ENCODE measurements at places on chromosomes 11 and 22.

- no peak for DNase-seq
Measured at GRCh38 chr11:70460964-70461363, 62.6 kb downstream of the CTTN start.

DNA sequence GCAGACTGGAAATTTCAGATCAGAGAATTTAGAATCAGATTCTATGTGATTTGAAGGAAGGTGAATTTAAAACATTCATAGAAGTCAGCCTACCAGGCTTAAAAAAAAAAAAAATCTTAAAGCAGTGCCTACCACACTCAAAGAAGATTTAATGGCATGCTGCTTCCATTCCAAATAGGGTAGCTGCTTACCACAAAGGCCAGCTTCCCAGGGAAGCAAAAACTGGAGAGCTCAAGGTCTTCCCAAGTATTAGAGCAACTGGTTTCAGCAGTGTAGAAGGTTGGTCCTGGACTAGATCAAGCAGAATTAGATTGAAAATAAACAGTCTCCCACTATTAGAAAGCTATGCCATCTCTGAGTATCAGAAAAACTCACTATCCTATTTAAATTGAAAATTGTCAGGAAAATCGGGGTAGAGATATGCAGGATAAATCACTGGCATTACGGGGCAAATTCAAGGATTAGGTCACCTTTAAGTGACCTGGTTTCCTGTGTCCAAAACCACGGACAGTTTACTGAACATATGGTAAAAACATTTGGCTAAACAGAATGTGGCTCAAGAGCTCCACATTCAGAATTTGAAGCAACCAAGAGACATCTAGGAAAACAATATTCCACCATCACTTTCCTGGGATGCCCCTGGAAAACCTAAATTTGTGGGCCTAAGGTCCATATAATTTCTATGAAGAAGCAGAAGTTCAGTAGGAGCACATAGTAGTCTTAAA is 1.3 kb downstream of the C11orf42 start:
- no peak for DNase-seq

DNA sequence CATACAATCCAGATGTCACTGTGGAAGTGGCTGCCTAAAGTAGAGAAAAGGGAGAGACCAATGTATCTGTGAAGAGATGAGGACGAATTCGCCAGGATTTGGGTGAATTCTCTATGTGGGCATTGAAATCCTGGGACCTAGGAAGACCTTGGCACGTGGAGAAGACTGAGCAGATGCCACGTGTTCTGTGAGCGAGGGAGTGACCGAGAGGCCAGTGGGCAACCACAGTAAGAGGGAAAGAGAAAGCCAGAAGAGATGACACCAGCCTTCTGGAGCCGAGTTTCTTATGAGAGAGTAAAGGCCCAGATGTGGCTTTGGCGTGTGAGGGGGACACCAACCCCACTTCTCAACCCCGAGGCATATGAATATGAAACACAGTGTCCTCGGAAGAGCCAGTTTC is 228.1 kb downstream of the BUD13 start:
- DNase-seq, result no peak

GRCh38 chr11:12695873-12696272 is 21.7 kb downstream of the TEAD1 start:
- DNase-seq, result no peak

DNA sequence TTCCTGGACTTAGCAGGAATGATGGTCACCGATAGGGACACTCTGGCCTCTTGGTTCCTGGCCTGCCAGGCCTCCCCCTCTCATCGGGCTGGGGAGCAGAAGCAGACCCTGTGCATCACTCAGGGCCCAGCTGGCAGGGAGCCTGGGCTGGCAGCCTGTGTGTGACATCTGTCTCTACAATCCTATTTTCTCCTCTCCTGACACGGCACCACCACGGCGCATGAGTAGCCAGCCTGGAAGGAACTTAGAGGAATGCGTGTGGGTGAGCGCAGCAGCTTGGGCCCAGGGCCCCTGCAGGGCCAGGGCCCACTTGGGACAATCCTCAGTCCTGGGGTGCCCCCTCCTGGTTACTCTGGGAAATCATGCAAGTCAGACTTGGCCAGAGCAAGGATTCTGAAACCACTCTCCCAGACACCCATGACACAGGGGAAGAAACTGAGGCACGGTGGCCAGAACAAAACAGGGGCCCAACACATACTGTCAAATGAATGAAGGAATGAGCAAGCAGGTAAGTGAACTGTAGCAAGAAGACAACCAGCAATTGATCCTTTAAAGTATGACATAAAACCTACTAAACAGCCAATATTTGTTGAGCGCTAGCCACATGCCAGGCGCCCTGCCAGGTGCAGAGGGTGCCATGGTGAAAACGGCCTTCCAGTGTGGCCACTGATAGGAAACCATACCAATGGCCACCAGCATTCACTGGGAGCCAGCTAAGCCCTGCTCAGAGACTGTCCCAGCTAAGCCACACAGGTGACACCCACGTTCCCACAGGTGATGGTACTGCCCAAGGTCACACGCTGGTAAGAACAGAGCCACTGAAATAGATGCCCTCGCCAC is 13.3 kb downstream of the RSPH14 start:
- peak; percentile 58 for DNase-seq

DNA sequence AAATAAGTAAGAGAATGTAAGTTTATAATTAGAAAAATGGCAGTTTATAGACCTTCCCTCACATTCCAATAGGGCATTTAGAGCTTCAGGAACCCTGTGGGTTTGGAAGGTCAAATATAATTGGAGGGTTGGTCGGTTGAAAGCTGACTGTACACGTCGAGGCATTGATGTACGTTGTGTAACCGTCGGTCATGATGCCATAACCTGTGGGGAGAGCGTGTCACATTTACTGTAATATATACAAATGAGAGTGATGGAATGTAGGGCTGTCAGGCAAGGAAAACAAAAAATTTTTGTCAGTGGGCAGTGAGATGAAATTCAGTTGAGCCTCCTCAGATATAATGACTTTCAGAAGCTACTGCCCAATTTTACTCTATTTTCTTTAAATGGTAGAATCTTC is 88.5 kb downstream of the ARL14EP start:
- DNase-seq, result no peak

GRCh38 chr11:103295704-103296103 is 186.5 kb downstream of the DYNC2H1 start:
- no peak for DNase-seq

- DNase-seq, result no peak
Measured at GRCh38 chr11:94731880-94732601, 36.1 kb upstream of the AMOTL1 start.

DNA sequence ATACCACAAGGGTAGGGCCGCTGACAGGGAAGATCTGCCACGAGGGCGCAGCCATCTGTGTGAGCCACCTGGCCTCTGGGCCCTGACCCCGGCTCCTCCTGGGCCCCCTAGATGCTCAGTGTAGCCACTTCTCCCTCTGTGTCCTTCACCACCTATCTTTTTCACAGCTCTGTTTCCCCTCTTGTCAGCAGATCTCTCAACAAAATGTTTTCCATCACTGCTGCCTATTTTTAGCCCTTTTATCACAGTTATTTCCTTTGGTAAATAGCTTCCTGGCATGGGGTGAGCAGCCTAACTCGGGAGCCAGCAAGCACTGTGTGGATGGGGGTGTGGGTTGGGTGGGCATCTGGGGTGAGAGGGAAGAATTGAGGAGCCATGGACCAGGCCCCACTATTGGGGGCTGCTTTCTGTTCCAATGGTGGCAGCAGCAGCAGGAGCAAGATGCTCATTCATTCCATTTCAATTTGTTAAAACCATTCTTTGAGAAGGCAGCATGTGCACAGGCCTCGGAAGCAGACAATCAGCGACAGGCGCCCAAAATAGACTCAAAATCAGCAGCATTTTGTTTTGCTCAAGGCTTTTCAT is 135.2 kb upstream of the NAV2 start:
- no peak for DNase-seq

GRCh38 chr11:84501750-84502149 is 1125.4 kb downstream of the DLG2 start:
- DNase-seq, result no peak

GRCh38 chr11:70788248-70789022 is 390.1 kb downstream of the CTTN start:
- DNase-seq, result no peak

DNA sequence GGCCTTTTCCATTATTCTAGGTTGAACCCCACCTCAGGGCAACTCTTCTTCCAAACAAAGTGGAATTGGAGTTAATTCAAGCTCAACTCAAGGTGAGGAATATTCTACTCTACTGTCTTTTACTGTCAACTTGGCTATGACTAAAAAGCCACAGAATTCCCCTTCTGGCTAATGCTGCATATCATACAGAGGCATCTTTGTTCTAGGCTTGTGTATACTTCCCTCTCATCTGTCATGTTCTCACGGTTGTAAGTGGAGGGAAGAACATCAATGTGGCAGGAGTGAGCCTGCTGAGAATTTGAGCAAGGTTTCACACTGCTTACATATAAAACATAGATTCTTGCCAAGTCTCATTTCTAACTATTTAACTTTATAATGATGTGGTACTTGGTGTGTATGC is 921.4 kb upstream of the CNTN5 start:
- no peak for DNase-seq

DNA sequence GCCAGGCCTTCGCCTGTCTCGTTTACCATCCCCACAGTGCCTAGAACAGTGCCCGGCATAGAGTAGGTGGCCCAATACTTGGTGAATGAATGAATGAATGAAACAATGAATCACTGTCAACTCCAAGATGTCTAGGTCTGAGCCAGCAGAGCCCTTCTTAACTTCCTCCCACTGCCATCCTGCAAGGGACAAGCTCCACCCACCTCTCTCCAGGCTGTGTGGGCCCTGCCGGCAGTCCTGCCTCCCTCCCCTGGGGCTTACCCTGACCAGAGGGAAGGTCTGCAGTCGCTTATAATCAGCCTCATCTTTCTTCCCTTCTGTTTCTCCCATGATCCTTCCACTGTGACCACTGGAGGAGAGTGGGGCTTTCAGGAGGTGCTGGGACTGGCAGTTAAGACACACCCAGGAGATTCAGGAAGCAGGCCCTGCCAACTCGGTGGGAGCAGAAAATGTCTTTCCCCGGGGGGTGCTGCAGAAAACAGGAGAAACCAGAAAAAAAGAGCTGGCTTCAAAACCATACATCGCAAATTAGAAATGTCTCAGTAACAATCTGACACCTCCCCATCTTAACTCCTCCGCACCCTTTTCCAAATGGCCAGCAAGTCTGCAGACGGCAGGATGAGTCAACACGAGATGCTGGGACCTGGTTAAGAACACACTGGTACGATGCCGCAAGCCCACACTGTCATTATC is 11.4 kb downstream of the DNAL4 start:
- no peak for DNase-seq

DNA sequence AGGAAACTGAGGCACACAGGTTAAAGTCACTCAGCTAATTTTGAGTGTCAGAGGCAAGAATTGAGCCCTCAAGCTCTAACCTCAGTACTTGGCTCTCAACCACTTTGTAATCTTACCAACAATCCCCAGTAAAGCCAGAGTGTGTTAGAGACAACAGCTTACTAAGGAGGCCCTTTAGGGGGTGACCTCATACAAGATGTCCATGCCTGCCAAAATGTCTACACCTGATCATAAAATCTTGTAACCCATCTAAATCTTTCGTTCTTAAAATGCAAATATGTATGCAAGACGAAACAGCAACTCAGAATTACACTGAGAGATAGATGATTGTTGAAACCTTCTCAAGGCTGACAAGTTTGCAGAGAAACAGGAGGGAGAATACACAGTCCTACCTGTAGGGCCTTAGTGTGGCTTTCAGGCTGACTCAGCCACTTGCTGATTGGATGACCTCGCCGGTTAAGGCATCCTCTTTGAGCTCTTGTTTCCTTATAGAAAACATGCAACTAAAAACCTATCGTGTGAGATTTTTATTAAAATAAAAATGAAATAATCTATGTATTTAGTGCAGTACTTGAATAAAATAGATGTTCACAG is 143.2 kb downstream of the OPCML start:
- DNase-seq, result no peak

DNA sequence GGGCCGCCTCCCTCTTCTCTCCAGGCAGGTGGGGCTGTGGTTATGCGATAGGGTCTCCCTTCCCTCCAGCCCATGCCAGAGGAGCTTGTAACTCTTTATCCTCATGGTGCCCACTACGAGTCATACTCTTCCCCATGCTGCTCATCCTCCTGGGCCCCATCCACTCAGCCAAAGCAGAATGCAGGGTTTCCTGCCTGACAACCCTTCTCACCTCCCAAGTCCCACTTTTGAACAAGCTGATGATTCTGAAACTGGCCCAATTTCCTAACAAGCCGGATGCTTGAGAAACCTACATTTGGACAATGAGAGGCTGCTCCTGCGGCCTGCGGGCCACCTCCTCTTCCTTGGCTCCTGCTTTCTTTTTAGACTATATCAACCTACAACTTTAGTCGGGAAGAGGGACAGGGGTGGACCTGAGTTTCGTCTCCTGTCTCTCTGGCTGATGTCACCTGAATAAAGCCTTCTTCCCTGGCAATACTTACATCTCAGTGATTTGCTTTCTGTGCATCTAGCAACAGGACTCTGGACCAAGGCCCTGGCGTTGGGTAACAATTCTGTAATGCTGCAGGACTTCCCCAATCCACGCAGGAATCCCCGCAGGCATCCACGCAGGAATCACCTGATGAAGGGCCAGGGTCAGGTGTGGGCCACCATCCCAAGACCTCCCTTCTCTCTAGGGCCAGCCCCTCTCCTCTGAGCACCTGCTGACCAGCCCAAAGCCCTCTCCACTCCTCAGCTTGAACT is 1.5 kb upstream of the NDUFS8 start:
- no peak for DNase-seq

DNA sequence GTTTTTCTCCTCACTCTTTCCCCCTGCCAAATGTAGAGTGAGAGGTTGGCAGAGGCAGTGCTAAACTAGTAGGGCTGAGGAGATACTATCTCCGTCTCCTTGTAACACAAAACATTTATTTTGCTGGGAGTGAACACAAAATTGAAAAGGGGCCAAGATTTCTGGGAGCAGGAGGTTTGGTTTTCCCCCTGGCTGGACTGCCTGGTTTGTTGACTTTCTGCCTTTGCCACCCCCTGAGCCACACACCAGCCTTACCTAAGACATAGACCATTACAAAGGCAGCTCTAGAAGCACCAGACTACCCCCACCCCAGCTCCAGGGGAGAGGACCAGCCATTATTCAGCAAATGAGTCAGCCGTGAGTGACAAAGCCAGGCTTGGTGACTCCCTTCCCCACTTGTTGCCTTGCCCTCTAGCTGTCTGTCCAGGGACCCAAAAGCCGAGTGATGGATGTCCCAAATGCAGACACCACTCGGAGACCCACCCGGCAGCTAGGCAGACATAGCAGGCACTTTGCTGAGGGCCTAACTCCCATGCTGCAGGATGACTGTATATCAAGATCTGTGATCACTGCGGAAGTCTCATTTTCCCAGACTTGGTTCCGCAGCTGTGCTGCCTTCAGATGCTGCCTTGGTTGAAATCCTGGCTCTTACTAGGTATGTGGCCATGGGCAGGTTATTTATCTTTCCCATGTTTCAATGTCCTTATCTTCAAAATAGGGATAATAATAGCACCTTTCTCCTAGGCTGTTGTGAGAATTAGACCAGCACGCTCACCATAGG is 17.7 kb upstream of the CDON start:
- no peak for DNase-seq

DNA sequence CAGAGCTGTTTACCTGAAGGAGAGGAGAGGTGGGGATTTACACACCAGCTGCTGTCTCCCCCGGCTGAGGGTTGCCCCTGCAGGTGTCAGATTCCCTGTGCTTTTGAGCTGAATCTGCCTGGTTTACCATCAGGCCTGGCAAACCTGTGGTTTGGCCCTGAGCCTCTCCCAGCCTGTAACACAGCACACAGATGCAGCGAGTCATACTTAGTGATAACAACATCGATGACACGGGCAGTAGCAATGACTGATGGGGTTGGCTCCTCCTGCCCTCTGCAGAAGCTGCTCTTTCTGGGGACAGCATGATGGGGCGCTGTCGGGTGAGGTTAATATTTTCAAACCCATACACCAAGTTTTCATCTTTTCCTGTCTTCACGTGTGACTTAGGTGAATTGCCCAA is 380.0 kb upstream of the B3GAT1 start:
- no peak for DNase-seq

GRCh38 chr22:41092023-41092817 is at the start of gene EP300:
EP300 (plus strand) TSS chr22:41092592; CDS start chr22:41093005, 413 bp downstream.
- peak; percentile 87 for DNase-seq

Measured in GM06990 (cell line).